ENCODE measurements at places on chromosomes 12 and 14.
A peak's percentile ranks its signal among the peaks of the same experiment; 100 is the strongest.

DNA sequence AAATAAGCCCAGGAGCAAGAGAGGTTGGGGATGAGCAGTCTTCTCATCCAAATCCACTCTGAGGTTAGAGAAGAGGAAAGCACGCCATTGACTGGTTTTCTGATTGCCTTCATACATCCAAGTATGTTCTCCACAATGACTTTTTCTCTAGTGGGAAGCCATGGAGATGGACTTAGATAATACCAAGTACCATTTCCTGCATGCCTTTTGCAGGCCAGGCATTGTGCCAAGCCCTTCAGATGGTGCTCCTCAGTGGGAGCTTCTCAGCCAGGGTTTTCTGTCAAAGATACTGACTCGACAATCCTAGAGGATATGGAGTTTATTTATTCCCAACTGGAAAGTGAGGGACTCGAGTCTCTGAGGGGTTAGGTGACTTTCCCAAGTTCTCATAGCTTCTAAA lies 218.0 kb downstream of the ZFP36L1 start:
- DNase-seq: peak; percentile 82

GRCh38 chr12:42086031-42086430 lies 58.6 kb downstream of the GXYLT1 start:
- peak; percentile 1 for DNase-seq

DNA sequence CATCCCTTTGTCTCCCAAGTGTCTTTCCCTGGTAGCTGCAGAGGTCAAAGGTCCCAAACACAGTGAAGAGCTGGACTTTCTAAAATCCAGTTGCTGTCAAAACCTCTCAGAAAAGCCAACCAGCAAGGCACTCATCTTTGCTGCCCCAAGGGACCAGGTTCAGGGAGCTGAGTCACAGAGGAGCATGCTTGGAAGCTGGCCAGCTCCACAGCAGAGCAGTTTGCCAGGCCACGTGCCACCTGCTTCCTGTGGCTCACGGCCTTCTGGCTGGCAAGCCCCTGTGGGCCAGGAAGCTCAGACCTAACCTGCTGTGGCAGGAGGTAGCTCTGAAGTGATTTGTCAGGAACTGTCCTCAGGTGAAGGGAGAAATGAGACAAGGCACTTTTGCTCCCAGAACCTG lies 3.6 kb downstream of the ISCU start:
- DNase-seq: peak; percentile 85

DNA sequence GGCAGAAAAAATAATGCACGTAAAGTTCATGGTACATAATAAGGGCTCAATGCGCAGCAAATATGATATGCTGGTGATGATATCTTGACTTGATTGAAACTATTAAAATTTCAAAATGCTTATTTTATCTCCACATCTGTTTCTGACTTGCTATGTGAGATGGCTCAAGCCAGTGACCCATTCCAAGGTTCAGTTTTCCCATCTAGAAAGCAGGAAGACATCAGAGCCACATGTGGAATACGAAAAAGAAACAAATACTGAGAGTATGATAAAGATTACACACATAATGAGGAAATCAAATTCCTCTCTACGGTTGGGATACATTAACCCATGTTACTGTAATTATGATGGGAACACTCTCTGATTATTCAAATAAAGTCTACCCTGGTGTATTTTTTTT lies 24.0 kb upstream of the TSPAN11 start:
- no peak for DNase-seq

DNA sequence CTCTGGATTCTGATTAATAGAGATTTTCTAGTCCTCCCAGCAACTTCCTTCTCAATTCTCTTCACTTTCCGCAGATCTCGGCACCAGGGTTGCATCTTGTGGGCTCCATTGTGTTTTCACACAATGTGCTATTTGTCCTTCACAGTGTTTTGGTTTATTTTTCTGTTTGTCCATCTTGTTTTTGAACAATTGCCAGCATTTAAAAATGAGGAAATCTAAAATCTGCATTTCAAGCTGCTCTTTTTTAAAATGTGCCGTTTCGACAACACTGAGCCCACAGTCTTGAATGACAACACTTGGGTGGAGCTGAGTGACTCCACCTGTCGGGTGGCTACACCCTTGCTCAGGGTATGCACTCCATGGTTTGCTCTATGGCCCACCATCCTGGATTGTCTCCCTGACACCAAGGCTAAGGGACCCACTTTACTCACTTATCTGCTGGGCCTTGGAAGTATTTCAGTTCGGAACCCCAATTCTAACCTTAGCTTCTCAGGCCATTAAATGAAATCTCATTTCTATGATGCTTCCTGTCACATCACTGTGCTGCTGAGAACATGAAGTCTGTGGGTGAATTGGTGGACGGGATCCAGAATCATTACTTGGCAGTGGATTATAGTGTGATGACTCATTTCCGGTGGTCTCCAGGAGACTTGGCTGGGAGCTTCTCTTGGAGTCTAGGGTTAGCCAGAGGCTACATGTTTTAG lies 3.4 kb upstream of the MYRFL start:
- DNase-seq: peak; percentile 86

DNA sequence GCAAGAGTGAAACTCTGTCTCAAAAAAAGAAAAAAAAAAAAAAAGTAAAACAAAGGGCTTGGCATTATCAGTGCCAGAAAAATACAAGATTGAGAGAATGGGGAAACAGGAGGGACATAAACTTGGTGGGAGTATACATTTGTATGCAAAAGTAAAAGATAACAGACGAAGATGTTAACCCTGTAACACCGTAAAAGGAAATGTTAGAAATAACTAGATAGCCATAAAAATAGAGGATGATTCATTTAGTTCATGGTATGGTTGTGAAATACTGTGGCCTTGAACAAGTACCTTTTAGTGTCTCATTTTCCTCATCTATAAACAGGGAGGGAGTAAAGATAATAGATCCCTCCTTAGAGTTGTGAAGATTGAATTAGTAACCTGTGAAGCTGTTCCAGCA lies 33.3 kb downstream of the ATP2A2 start:
- DNase-seq: peak; percentile 80

GRCh38 chr12:69836015-69836414 lies 11.0 kb downstream of the MYRFL start:
- no peak for DNase-seq

DNA sequence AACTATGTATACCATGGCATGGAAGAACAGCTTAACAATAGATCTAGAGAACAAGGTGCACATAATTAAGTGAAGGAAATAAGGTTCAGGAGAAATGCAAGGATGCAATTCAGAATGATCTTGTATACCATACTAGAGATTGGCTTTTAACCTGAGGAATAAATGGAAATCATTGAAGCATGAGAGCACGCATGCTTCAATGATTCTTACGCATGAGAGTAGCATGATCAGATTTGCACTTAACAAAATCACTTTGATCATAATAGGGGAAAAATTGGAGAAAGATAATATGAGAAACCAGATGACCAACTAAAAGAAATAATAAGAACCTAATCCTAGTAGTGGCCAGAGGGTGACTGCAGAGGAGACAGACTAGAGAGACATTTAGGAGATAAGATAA lies 133.3 kb upstream of the FSCB start:
- DNase-seq: no peak

DNA sequence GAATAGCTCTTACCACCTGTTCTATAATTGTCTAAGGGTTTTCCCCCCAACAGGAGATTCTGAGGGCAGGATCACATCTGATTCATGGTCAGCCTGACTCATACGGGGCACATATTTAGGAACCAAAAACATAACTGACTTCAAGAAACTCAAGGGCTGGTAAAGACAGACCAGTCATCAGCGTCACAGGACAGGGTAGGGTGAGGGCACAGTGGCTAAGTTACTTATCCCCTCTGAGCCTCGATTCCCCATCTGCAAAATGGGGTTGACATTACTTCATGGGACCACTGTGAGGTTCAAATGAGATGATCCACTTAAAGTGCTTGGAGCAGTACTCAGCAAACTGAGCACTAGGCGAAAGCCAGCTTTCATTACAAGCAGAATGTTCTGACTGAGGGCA lies 606 bp downstream of the CINP start:
- DNase-seq: peak; percentile 62

- peak; percentile 47 for DNase-seq
These were observed 982 bp downstream of the RBMS2 start for GRCh38 chr12:56522411-56523193.

DNA sequence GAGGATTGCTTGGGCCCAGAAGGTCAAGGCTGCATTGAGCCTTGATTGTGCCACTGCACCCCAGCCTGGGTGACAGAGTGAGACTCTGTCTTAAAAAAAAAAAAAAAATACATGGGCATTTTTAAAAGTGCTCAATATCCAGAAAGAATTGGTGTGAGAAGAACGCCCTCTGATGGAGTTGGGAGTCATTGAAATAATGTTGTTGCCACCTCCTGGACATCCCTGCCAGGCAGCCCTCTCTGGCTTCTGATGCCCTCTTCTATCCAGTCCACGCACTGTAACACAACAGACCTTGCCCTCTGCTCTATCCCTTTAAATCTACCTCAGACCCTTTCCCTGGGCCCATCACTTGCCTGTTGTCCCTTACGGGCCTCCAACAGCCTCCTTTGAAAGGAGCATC lies 4.9 kb downstream of the PTGDR start:
- DNase-seq: peak; percentile 51

DNA sequence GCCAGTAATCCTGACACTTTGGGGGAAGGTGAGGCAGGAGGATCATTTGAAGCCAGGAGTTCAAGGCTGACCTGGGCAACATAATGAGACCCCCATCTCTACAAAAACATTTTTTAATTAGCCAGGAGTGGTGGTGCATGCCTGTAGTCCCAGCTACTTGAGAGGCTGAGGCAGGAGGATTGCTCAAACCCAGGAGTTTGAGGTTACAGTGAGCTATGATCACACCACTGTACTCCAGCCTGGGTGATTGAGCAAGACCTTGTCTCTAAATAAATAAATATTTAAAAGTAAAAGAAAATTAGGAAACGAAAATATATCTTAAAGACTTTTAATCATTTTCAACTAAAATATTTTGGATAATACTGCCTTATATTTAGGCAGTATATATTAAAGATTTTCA lies 25.9 kb downstream of the CKB start:
- DNase-seq: no peak

DNA sequence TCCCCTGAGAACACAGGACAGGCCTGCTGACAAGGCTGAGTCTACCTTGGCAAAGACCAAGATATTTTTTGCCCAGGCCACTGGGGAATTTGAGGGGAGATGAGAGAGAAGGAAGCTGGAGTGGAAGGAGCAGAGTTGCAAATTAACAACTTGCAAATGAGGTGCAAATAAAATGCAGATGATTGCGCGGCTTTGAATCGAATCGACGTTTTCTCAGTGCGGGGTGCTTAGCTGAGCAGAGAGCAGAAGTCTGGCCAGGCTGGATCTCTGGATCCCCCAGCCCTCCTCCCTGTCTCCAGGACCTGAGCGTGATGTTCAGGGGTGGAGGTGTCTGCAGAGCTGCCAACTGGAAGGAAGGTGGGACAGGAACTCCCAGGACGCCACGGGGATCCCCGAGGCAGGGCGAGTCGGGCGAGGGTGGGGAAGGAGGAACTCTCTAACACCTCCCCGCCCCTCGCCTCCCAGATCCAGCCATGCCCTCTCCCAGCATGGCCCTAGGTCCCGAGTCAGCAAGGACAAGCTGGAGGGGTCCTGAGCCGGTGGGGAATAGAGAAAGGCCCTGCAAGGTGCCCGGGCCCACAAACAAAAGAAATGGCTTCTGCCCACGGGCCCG lies 527 bp upstream of the CARMIL3 start:
- no peak for DNase-seq

DNA sequence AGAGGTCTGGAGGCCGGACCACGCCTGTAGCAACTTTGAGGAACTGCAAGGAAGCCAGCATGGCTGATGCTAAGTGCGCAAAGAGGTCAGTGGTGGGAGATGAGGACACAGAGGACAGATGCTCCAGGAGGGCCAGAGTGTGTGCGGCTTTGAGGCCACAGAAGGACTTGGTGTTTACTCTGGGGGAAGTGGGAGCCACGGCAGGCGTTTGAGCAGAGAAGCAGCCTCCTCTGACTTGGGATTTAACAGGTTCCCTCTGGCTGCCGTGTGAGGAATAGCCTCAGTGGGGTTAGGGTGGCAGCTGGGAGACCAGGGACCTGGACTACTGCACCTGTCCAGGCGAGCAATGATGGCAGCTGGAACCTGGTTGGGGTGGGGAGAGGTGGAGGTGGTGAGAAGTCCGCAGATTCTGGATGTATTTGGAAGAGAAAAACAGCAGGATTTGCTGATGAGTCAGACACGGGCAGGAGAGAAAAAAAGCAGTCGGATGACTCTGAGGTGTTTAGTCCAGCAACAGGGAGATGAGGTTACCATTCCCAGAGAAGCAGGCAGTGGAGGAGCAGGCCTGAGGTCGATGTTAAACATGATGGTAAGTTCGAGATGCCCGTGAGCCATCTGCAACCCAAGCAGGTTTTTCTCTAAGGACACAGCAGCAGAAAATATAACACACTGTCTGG lies 143.5 kb downstream of the SCARB1 start:
- peak; percentile 69 for DNase-seq

DNA sequence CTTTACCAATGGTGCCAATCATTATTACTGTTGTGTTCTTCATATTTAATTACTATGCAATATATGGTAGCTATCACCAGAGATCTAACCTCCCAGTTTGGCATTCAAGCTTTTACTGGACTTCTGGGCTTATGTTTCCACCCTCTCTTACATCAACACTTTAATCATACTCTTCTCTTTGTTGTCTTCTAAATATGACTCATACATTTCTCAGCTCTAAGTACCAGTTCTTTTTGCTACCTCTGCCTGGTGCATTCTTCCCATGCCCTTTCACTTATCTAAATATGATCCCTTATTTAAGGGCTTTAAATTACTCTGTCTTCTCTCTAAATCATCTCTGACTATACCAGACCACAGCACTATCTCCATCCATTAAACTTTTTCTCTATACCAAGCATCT lies 246.1 kb upstream of the CCDC196 start:
- DNase-seq: no peak

GRCh38 chr12:61870658-61871484 lies 389.3 kb upstream of the USP15 start:
- no peak for DNase-seq

DNA sequence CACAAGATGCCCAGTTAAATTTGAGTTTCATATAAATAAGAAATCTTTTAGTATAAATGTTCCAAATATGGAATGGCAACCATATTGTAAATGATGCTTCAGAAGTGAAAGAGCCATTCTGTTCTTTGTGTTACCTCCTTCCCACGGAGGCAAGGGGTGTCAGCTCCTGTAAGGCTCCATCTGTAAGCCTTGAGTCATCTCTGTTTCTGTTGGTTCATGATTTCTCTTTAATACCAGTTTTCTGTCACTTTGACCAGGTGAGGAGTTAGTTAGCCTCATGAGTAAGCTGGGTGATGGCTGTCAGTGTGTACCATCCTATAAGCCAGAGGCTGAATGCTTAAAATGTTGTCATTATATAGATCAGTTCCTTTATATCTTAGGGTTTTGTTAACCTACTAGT lies 61.9 kb downstream of the TMEM30B start:
- DNase-seq: no peak

- no peak for DNase-seq
These were observed 159.9 kb upstream of the FOXN3 start for GRCh38 chr14:89576960-89577359.

DNA sequence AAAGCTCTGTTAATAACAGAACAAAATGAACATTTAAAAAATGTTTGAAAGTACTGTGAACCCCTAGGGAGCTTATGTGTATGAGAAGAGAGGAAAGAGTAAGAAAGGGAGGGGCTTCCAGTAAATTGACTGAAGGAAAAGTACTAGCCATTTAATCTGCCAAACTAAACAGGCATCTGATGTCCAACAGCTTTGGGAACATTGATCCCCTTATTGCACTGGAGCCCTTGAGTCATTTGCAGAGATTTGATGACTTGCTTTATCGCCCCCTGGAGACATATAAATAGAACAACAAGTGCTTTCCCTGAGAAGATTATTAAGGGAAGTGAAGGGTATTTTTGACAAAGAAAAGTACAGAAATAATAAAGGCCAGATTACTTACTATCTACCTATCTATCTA lies 319.3 kb upstream of the NOVA1 start:
- no peak for DNase-seq

Data from EL (cell line).